Stimulated activated CD4-positive, alpha-beta T cell treated with anti-CD3 and anti-CD28 coated beads, Interleukin-4, amount 100 ng/mL, for 48 hours (primary cell): ENCODE measurements at places on chromosomes 3 and 15.

DNA sequence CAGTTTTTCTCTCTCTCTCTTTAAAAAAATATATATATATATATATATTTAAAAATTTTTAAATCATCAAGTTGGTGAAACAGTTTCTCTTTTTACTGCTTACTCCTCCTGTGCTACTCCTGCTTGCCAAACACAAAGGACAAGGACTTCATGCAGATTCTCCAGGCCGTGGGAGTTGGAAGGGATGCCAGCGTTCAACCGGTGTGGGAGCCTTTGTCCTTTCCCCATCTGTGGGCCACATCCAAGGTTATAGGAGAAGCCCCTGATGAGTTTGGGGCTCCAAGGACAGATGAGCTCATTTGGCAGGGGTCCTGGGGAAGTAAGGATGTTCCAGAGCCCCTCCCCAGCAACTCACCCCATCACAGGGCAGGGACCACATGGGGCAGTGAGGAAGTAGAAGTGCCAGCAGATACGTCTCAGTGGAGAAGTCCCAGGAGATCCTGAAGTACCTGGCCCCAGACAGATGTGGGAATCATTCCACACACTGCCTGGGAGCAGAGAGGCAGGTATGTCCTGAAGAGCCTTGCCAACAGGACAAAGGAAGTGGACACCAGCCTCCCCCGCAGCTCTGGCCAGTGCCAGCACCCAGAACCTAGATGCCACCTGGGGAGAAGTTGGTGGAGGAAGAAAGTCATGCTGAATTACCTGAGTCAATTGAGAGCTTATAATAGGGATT lies 36.6 kb downstream of the CCK start:
- no peak for DNase-seq

DNA sequence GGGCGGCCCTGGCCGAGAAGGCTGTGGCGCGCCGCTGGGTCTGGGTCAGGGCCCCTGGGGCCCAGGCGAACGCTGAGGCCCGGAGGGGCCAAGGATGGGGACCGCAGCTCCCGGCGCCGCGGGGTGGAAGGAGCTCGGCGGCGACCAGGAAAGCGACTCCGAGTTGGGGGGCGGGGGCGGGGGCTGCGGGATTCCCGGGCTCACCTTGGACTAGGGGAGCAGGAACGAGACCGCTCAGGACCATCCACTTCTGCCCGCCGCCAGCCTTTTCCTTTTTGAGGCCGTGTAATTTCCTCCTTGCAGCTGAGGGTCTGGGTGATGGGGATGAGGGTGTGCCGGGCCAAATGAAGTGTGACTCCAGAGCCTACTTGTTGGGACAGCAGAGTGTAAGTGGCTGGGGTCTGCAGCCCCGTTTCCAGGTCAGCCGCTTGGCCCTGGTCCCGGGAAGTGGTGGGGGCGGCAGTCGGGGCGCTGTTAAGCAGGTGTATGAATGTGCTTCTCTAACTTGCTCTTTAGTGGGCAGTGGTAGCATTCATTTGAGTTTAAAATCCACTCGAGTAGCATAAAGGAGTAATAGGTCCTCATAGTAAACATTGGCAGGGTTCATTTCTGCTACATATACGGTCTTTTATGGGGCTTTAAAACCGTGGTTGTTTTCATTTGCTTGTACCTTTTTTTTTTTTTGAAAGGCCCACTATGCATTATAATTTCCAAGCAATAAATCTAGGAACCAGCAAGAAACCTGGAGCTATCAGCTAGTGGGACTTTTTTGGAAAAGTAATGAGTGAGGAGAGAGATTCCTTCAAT lies 717 bp downstream of the PXK start:
- DNase-seq = no peak

DNA sequence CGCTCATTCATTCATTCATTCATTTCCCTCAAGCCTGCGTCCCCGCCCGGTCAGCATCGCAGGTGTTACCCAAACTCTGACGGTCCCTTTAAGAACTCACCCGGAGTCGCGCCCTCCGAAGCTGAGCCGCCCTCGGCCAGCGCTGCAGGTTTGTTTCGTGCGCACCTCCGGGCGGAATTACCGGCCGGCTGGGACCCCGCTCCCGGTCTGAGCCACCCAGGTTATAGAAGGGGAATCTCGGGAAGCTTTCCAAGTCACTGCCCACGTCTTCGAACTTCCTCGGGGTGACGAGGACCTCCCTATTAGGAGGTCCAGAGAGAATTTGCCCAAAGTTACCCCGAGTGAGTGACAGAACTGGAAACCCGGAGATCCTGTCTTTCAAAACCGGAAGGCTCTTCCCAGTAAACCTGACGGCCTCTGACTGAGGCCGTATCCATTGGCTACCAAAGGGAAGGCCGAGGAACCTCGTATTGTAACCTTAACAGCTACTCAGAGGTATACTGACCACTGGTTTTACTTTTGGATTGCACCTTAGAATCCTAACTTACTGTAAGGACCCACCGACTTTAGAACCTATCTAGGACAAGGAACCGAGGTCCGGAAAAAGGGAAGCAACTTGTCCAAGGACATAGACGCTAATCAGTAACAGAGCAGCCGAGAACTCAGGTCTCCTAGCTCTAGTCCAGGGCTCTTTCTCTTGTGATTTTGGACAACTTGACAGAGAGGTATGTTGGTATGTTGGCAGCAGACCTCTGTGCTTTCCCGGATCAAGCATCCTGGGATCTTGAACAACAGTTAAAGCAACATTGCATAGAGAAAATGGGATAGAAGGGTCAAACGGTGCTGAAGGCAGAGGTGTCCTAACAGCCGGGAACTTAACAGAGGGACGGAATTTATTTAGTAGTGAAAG lies 788 bp upstream of the DLG1 start:
- DNase-seq = no peak

DNA sequence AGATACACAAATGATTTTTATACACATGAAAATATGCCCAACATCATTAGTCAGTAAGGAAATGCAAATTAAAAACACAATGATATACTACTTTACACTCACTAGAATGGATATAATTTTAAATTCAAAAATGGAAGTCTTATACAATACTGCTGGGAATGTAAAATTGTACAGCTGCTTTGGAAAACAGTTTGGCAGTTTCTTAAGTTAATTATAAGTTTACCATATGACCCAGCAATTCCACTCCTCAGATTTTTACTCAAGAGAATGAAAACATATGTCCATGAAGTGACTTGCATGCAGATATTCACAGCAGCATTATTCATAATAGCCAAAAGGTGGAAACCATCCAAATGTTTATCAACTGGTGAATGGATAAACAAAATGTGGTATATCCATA lies 281.3 kb downstream of the EPHB1 start:
- no peak for DNase-seq

GRCh38 chr3:51282931-51283330 lies 102.2 kb upstream of the MANF start:
- no peak for DNase-seq

DNA sequence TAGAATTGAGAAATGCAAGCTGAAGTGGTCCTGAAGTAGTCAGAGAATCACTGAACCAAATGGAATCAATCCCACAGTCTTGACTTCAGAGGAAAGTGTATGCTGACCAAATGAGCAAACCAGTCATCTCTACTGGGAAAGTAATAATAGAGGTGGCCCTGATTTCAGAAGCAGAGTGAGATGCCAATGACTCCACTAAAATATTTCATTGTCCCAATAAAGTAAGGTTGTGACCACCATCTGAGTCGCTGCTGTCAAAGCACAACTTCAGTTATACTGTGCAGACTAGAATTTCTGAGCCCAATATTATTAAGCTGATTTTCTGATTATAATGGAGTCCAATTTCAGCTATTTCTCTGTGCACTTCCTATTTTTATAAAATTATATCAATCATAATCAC lies 334.4 kb upstream of the THBS1 start:
- no peak for DNase-seq

DNA sequence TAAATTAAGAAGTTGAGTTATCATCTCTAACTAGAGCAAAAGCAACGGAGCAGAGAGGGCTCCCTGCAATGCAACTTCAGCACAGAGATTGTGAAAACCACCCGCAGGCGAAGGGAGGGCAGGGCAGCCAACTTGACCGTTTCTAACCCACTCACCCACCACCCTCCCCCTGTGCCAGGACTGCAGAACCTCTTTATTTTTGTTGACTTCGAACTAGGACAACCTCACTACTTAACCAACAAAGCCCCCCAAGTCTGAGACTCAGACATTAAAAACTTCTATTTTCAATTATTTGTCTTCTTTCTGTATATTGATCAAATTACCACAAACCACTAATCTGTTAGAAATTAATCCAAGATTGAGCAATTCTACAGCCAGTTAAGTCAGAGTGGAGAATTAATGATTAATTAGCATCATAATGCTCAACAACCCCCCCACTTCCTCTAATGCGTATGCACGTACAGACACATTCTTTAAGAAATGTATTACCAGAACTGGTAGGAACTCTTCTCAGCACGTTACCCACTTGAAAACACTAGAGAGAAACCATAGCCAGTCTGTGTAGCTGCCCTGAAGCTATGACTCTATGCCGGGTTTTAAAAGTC lies 2.0 kb downstream of the MGLL start:
- no peak for DNase-seq

GRCh38 chr3:66554178-66554577 lies 53.4 kb upstream of the LRIG1 start:
- no peak for DNase-seq

- DNase-seq = no peak
Observed at GRCh38 chr3:79551997-79552396, 215.8 kb downstream of the ROBO1 start.

DNA sequence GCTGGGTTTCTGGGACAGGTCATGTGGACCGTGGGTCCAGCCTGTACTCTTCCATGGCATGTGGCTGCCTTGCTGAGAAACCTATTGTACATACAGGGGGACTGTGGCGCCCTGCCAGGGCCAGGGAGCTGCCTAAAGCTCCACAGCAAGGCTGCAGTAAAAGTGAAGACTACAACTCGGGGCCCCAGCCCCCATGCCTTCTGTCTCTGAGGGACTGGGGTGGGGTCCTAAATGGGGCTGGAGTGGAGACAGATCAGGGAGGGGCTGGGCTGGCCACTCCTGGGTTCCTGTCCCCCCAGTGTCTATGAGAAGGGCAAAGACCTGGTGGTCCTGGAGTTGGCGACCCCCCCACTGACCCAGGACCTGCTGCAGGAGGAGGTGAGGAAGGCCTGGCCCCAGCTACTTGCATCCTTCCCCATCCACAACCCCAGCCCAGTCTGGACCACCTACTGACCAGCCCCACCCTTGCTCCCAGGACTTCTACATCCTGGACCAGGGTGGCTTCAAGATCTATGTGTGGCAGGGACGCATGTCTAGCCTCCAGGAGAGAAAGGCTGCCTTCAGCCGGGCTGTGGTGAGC lies 7.3 kb downstream of the VILL start:
- DNase-seq = no peak

GRCh38 chr3:15342945-15343344 lies 10.6 kb upstream of the SH3BP5 start:
- DNase-seq = no peak

DNA sequence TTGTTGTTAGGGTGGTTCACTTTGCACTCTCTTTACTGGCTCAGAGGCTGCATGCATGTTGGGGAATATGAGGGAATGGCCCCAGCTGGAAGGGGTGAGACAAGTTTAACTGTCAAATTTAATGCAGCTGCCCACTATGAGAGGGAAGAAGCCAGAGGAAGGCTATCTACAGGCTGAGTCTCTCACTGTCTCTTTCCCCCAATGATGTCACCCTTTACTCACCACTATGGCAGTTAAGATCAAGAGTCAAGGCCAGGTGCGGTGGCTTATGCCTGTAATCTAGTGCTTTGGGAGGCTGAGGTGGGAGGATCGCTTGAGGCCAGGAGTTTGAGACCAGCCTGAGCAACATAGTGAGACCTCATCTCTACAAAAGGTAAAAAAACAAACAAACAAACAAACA lies 12.2 kb upstream of the RBMS3 start:
- no peak for DNase-seq

GRCh38 chr15:72365844-72366243 lies 10.0 kb downstream of the HEXA start:
- DNase-seq = no peak
